ENCODE measurements at places on chromosomes 3 and 15. TPM values are rescaled to one million over a fixed set of nuclear protein-coding genes. Genes with fewer than 3 reads are reported as not detected.
A peak's percentile ranks its signal among the peaks of the same experiment; 100 is the strongest.

DNA sequence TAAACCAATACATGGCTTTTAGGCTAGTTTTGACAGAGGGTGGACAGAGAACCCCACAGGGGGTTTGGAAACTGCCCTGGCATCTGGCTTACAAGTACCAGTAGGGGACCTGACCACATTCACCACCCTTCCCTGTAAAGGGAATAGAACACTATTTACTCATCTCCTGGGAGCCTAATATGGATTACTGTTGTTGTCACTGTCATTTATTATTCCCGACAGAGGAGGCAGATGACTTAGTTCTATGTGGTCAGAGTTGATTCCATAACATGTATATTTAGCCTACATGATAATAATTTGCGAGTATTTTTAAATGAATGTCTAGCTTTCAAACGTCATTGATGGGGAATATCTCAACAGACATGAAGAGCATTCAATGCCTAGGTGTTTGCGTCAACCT lies 15.9 kb downstream of the ZBTB38 start:
- no peaks in the 10 kb centered on the region for H3K36me3 ChIP-seq
- no peak for DNase-seq
- H3K27me3 ChIP-seq = no peaks in the 10 kb centered on the region
- H3K4me3 ChIP-seq = peak overlapping the region; percentile 67
- peak overlapping the region; percentile 94 for H3K27ac ChIP-seq

GRCh38 chr15:56927816-56928215 lies 9.4 kb downstream of the TCF12 start:
- no peaks in the 10 kb centered on the region for H3K27me3 ChIP-seq
- no peak overlapping the region for H3K4me3 ChIP-seq
- H3K27ac ChIP-seq = no peak overlapping the region
- DNase-seq = no peak
- no peaks in the 10 kb centered on the region for H3K36me3 ChIP-seq
- H3K4me1 ChIP-seq = peaks cover 10% of the 10 kb centered on the region

DNA sequence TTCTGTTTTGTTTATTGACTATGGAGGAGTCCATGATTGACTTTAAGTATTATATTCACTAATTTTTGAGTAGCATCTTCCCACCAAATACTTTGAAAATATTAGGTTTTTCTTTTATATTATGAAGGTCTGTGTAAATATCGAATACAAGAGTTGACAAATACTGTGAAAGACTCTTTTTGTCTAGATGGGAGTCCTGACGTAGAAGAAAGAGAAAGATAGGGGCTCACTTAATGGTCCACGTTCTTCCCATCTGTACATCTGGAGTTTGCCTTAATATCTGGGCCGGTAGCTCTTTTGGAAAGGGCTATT lies 7.8 kb upstream of the UTS2B start:
- peaks cover 7% of the 10 kb centered on the region for H3K4me1 ChIP-seq
- no peak overlapping the region for H3K27ac ChIP-seq
- H3K27me3 ChIP-seq = no peaks in the 10 kb centered on the region
- DNase-seq = no peak

DNA sequence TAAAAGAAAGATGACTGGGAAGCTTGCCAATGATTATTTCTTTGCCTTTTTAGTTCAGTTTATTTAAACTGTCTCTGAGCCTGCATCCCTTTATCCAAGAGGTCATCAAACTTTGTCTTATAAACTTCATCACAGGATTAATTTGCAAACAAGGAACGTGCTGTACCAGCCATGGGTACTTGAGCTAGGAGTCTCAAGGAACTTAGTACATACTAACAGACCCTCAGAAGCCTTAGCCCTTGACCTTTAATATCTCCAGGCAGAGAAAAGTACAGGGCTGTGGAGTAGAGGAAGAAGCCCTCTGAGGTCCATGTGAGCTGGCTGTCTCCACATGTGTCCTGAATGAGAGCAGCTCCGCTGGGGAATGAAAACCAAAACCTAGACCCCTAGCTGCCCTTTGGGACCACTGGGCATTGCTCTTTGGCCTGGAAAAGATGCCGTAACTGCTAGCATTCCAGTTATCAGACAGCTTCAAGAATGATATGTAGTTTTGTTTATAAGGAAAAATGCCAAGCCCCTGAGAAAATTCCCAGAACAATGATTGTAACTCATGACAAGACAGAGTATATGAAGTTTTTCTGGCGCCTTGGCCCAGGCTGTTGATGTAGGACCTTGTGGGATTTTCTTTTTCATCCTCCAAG lies 92.1 kb downstream of the ASB7 start:
- H3K4me1 ChIP-seq = no peaks in the 10 kb centered on the region
- no peak overlapping the region for H3K4me3 ChIP-seq
- H3K27ac ChIP-seq = no peak overlapping the region

Gene CIDEC
- polyA plus RNA-seq = not detected

Gene ATP13A5
- not detected for polyA plus RNA-seq

Gene PSTPIP1
- polyA plus RNA-seq = 17.8 TPM

Gene IL17RC
- polyA plus RNA-seq = 3.4 TPM

Gene PLA2G4F
- polyA plus RNA-seq = not detected

- H3K4me1 ChIP-seq = no peaks in the 10 kb centered on the region
- DNase-seq = no peak
- H3K36me3 ChIP-seq = no peaks in the 10 kb centered on the region
- H3K27me3 ChIP-seq = no peaks in the 10 kb centered on the region
These were observed 9.0 kb upstream of the STRIT1 start for GRCh38 chr3:155302481-155302880.

DNA sequence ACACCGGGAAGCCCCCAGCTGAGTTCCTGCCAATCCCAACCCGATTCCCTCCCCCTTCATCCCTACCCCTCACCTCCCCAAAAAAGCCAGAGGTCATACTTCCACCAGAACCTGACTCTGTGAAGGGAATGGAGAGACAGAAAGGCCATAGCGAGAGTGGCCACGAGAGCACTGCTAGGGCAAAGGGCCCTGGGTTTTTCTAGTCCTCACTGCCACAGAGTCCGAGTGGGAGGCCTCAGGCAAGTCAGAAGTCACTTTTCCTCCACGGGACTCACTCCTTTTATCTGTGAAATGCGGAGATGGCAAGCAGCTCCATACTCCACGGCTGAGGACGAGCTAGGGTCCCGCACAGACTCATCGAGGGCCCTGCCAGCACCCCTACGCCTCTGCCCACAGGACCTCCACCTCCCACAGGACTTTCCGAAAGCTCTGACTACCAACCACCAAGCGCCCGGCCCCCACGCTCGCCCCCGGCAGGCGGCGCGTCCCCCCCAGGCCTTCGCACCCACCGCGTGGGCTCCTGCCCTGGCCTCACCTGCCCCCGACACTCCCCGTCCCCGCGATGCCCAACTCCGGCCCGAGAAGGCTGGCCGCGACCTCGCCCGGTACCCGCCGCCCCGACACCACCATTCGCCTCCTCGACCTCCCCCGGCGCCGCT lies 792 bp downstream of the ATP13A3 start:
- peak overlapping the region; percentile 84 for H3K4me3 ChIP-seq
- H3K4me1 ChIP-seq = peaks cover 21% of the 10 kb centered on the region
- no peaks in the 10 kb centered on the region for H3K36me3 ChIP-seq
- no peaks in the 10 kb centered on the region for H3K27me3 ChIP-seq

DNA sequence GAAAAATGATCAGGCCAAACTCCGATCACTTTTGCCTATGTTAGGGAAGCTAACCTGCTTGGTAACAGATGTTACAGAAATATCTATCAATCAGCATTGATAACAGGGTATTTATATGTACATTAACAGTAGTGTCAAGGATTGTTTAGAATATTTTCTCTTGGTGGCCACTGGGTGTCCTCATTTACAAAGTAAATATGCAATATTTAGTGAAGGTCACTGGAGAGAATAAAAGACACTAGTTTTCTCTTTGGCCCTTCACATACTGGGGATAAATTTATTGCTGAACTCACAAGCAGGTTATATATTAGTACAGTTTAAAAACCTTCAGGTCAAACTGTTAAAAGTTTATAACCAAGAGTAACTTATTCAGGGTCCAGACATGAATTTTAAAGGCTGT lies 69.0 kb downstream of the TIGIT start:
- DNase-seq = no peak
- no peaks in the 10 kb centered on the region for H3K4me1 ChIP-seq
- no peaks in the 10 kb centered on the region for H3K27me3 ChIP-seq
- H3K36me3 ChIP-seq = no peaks in the 10 kb centered on the region
- H3K27ac ChIP-seq = no peak overlapping the region

Gene MTHFS
- 78.9 TPM for polyA plus RNA-seq

DNA sequence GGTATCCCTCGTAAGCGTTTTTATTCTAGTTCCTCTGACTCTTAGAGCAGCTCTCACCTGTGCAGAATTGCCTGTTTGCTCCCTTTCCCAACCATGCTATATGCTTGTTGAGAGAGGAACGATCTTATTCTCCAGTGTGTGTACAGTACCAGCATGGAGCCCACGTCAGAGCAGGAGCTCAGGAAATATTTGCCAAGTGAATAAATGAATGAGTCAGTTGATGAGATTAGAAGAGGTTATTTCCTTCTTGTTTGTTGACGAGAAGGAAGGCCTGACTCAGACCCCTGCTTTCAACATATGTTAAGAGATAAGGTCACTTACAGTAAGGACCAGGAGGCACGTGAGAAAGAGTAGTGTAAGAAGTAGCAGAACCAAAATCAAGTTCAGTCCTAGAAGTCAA lies 106.3 kb upstream of the ABHD17C start:
- H3K36me3 ChIP-seq = no peaks in the 10 kb centered on the region
- DNase-seq = no peak
- H3K4me1 ChIP-seq = no peaks in the 10 kb centered on the region
- H3K4me3 ChIP-seq = no peak overlapping the region
- no peaks in the 10 kb centered on the region for H3K27me3 ChIP-seq

DNA sequence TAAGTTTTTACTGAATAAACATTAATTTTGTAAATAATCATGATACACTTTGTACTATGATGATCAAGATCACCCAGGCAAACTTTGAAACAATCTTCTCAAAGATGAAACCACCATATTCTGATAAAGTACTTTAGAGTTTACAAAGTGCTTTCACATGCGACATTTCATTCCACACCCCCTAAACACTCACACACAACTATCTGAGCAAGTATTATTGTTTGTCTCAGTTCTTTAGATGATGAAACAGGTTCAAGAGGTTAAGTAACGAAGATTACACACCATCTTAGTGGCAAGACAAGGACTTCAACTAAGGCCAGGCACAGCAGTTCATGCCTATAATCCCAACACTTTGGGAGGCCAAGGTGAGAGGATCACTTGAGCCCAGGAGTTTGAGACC lies 37.6 kb downstream of the ZNF148 start:
- no peak overlapping the region for H3K4me3 ChIP-seq
- H3K27me3 ChIP-seq = no peaks in the 10 kb centered on the region
- H3K4me1 ChIP-seq = no peaks in the 10 kb centered on the region
- H3K27ac ChIP-seq = no peak overlapping the region
- peaks cover 3% of the 10 kb centered on the region for H3K36me3 ChIP-seq

DNA sequence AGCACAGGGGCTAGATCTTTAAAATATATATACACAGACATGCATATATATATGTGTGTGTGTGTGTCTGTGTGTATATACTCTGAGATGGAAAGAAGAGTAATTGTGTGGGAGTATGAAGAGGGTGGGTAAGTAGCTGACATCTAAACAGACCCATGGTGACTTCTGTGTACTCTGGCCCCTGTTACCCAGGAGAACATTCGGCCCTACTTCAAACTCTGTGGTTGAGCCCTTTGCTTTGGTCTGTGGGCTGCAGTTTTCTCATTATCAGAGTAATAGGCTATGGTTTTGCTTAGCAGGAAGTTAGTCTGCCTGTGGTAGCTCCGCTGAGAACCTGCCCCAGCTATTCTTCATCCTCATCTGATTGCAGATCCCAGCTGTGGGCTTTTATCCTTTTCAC lies 141.4 kb downstream of the RBPMS2 start:
- H3K36me3 ChIP-seq = peaks cover 24% of the 10 kb centered on the region
- peaks cover 40% of the 10 kb centered on the region for H3K4me1 ChIP-seq
- no peaks in the 10 kb centered on the region for H3K27me3 ChIP-seq
- peak overlapping the region; percentile 41 for H3K4me3 ChIP-seq
